Activated CD4-positive, CD25-positive, alpha-beta regulatory T cell (primary cell): ENCODE measurements at places on chromosomes 11 and 22.

DNA sequence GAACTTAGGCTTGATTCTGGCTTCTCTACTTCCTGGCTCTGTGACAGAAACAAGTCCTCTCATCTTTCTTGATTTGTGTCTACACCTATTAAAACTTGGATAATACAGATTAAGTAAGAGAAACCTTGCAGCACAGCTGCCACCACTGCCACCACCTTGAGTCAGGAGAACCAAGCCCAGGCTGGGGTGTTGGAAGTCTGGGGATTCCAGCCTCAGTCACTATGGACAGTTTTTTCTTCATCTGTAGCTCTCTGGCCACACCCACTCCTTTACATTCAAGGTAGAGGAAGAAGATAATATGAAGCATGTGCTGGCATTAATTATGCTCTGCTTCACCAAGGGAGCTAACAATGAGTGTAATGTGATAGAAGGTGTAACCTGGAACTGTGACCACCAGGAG is 75.7 kb downstream of the RELT start:
- no peak for DNase-seq

DNA sequence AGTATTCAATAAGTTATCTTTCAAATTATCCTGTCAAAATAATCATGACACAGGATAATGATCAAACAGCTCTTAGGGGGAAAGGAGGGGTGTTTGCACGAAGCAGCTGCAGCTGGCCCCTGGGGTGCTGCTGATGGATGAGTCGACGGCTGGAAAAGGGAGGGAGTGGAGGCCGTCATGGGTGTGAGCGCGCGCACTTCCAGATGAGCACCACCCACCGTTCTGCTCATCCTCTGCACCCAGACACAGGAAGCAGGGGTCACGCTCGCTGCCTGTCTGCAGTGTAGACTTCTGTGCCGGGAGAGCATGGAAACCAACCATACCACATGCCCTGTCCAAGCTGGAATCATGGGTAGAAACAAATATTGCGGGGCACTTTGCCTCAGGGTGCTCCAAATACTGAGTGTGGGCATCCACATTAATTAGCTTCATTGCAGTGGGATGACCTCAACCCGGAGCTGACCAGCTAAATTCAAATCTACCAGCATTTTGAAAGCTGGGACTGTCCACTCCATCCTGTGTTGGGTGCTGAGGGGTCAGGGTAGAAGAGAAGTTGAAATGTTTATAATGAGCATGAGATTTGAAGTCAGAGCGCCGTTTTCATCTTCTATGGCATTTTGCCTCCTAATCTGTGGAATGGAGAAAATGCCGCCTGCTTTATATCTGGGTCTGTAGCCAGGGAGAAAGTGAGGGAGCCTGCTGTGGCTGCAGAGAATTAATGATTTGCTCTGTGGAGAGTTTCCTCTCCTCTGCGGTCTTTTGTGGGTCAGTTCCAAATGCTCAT is 802.4 kb downstream of the TBC1D22A start:
- no peak for DNase-seq

DNA sequence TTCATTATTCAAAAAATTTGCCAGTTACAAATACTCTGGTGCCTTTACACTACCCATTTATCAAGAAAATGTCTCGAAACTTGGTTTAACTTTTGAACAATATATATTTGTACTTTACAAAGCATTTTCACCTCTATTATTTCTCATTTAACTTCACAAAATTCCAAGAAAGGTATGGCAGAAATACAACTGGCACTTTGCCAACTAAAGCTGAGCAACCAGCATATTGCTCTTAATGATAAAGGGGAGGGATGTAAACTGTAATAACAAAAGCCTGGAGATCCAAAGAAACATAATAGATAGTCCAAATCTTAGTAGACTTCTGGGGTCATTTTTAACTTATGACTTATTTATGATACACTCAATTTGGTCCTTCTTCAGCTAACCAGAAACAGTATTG is 7.7 kb downstream of the PITPNB start:
- no peak for DNase-seq

DNA sequence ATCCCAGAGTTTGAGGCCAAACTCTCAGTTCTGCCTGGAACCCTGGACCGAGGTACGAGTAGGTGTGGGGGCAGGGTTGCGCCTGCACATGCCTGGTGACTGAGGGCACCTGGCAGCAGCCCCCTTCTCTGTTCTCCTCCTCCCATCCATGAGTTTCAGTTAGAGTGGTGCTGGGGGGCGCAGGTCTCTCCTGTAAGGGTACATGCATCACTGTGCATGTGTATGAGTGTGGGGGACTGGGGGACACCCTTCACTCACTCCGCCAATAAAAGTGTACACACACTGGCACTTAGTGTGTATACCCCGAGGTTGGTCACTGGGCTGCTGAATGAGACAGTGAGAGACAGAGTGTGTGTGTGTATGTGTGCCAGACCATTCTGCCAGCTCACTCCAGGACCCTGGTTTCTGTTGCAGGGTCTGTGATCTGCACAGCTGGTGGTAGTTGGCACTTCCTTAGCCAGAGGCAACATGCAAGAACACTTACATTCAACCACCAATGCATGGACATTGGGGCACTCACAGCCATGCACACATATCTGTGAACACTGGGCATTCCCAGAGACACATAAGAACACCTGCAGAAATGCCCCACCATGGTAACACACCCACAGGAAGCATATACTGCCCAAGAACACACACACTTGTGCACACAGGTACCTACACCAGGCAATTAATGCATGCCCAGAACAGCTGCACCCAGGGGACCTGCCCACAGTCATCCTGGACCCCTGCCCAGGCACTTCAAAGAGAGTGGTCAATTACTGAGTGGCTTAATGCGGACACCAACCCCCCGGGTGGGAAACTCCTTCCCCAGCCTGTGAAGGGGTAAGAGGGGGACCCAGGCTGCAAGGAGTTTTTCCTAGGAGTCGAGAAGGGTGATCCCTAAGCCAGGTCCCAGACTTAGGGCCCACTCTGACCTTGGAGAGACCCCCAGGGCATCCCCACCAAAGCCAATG is 1.2 kb upstream of the NRXN2 start:
- no peak for DNase-seq

- DNase-seq = no peak
These were observed 46.1 kb downstream of the ARFGAP2 start for GRCh38 chr11:47130543-47130942.

- DNase-seq = no peak
These were observed 14.4 kb downstream of the RNH1 start for GRCh38 chr11:492427-493226.

DNA sequence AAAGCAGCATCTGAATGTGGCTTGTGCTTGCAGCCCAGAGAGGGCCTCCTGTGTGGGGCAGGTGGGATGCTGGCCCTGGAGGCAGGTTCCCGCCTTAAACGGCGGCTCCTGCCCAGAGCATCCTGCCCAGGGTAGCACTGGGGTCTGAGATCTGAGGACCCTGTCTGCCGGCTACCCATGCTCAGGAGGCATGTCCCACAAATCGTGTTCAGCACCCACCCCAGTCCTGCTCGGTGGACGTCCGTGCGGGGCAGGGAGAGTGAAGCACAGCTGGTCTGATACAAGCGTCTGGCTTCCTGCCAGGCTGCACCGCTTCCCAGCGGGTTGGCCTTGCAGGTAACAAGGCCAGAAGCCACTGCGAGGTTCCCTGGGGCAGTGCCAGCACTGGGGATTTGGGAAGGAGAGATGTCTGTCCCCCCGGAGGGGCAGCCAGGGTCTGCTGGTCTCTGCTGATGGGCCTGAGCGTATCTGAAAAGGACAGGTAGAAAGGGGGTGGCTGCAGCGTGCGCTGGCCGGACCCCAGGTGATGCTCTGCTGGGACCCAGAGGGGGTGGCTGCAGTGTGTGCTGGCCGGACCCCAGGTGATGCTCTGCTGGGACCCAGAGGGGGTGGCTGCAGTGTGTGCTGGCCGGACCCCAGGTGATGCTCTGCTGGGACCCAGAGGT is 3.6 kb downstream of the TRABD start:
- no peak for DNase-seq

- DNase-seq = no peak
These were observed 10.5 kb downstream of the ARHGEF17 start for GRCh38 chr11:73318501-73319011.

- DNase-seq = no peak
These were observed 1.7 kb upstream of the CD81 start for GRCh38 chr11:2375341-2375853.

DNA sequence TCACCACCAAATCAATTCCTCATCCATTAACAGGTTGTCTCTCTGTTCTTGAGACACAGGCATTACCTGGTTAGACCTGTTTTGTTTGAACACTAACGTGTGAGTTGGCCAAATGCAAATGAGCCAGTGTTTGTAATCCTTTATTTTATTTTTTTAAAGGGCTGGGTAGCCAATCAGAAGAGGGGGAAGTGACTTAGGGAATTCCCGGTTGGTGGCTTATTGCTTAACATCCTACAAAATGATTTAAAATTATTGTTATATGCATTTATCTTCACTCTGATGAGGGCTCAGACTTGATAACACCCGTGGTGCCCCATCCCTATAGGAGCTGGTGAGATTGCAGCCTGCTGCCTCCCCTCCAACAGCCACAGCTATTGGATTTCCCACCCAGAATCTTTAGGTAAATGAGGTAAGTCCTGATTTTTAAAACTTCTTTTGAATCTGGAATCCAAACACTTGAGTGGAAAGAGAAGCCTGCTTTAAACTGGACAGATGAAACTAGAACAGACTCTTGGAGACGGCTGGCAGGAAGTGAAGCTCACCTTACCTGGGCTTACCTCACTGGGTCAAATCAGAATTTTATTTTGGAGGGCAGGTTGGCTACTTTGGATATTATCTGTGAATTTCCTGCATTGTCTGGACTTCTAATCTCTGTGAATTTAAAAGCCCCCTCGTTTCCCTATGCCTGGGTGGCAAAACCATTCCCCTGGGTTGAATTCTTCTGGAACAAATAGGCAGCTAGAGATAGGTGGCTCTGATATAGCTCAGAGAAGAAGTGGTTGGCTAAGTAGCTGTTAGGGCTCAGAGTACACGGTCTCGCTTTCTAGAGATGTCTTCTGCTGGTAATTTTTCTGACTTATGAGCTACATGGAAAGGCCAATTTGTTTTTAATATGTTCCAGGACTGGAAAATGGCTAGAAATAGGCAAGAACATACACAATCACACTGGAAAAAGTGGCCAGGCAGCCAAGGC is at the start of gene EHF:
EHF (plus strand) TSS at position 274 of the 973 bp plus-strand sequence. CDS start 21,538 bp downstream, outside the sequence.
- DNase-seq = no peak

GRCh38 chr11:123086305-123086704 is 24.4 kb upstream of the HSPA8 start:
- no peak for DNase-seq

DNA sequence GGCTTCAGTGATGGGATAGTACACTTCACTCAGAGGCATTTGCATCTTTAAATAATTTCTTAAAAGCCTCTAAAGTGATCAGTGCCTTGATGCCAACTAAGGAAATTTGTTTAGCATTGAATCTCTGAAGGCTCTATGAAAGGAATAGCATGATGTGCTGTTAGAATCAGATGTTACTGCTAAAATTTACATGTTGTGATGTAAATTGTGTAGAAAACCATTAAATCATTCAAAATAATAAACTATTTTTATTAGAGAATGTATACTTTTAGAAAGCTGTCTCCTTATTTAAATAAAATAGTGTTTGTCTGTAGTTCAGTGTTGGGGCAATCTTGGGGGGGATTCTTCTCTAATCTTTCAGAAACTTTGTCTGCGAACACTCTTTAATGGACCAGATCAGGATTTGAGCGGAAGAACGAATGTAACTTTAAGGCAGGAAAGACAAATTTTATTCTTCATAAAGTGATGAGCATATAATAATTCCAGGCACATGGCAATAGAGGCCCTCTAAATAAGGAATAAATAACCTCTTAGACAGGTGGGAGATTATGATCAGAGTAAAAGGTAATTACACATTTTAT is 4.6 kb downstream of the MALAT1 start:
- no peak for DNase-seq

DNA sequence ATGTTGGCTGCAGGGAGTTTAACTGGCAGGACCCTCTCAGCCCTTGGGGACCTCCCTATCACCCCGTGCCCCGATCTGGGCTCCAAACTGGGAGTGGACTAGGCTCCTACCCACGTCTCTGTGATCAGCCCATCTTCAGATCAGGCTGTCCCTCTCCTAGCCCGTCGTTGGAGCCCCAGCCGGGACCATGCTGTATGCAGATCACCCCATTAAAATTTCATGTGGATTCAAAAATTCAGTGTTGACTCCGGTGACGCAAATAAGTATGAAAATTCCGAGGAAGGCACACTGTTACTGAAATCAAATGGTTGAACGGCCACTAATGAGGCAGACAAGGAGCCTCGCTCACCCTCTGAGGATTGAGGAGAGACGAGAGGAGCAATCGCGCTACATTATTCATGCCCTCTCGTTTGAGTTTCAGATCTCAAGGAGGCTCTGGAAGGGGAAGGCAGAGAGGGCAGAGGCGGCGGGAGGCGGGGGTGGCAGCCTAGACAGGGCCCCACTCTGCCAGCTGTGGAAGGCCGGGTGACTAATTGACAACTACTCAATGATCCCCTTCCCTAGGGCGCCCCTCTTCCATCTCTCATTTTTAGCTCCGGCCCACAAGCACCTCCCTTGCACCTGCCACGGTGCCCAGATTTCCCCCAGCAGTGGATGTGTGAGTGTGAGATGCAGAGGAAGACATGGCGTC is 255.4 kb downstream of the MIAT start:
- DNase-seq = no peak

GRCh38 chr11:93817426-93818348 is 32.7 kb downstream of the VSTM5 start:
- DNase-seq = no peak

DNA sequence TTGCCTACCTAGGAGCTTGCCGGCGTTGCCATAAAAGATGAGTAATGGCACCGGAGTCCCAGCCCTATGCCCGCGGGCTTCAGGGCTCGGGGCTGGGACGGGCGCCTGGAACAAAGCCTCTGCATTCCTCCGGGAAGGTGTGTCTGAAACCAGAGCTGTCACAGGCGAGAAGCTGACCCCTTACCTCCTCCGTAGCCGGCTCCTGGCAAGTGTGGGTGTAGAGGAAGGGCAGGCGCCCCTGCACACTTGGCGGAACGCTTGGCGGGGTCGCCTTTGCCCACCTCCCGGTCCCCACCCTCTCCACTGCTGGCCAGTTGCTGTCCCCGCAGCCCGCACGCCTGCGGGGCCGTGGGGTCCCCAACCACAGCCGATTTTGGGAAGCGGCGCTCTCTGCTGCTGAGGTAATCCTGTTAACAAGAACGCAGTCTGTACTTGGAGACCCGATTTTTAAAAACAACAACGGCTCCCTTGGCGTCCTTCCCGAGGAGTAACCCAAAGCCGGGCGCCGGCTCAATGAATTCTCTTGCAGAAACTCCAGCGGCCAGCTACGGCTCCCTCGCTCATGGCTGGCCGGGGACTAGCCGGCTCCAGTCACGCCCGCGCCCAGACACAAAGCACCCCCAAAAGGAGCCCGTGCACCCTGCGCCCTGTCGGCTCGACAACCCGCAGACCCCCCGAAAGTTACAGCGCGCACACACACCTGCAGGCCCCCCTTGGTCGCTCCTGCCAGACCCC is 89.2 kb downstream of the PLEKHA7 start:
- DNase-seq = no peak

DNA sequence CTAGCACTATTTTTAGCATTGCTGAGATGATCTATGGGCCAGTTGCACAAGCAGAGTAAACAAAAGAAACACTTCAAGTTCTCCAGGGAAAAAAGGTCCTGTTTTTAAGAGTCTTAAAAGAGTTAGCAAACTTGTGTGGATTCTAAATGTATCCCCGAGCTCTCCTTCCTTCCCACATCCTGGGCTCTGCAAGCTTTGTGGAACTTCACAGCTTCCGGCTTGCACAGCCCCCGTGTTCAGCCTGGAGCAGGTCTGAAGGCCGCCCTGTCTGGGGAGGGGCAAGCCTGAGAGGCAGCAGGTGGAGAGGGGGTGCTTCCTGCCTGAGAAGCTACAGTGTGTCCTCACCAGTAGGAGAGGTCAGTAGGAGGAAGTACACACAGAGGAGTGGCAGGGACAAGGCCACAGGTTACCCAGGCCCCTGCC is 35.1 kb upstream of the SUSD2 start:
- DNase-seq = no peak

GRCh38 chr22:22942511-22943329 is 55.1 kb downstream of the IGLL5 start:
- DNase-seq = peak; percentile 50
